GM04503 (cell line): ENCODE measurements at places on chromosomes 2 and 18.

DNA sequence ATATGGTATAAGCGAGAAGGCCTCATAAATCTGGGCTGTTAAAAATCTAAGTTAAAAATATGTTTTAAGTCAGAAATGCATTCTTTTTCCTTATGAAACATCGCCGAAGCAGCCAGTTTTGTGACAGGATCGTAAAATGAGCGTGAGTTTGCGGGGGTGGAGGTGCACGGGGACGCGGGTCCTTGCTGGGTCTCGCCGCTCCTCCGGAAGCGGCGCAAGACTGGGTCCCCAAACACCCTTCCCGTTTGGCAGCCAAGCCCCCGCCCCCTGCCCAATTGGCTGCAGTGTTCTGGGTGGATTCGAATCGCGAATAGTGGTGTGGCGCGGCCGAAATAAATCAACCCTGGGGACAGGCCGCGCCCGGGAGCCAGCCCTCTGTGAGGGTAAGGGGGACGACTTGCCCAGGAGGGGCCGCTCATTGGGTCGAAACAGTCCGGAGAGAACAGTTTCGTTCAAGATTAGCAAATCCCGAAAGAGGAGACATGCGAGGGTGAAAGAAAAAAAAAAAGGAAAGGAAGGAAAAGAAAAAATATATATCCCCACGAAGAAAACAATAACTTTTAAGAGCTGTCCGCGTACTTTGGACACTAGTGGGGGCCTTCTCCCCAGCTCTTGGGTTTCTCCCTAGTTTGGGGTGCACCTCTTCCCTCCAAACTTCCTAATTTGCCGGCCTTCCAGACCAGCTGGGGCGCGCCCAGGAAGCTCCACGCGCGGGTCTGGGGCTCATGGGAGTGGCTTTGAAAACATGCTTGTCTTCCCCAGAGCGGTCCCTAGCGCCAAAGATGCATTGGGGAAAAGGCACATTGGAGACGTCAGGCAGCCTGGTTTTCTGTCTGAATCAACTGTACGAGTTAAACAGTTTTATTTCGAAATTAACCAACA is 3.1 kb upstream of the GATA6 start:
- DNase-seq, result no peak

GRCh38 chr2:70510313-70510712 is 43.3 kb downstream of the TGFA start:
- no peak for DNase-seq

DNA sequence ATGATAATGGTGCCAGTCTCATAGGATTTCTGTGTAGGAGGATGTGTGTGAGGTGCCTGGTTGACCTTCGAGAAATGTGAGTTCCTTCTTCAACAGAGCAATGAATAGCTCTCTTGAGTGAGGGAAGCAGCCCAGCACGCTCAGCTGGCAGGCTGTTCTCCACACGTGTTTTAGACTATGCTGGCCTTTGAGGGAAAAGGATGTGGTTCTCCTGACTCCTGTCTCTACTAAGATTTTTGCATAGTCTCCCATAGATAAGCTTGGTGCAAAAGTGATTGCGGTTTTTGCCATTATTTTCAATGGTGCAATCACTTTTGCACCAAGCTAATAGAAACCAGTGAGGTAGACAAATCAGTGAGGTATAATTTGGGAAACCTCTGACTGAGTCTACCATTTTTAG is 284.1 kb downstream of the SLC4A3 start:
- no peak for DNase-seq

- no peak for DNase-seq
Observed at GRCh38 chr2:85524336-85524908, 14.5 kb upstream of the MAT2A start.

GRCh38 chr2:219739866-219740440 is 112.5 kb downstream of the SLC4A3 start:
- no peak for DNase-seq

- peak; percentile 85 for DNase-seq
Observed at GRCh38 chr2:201654616-201655384, 11.5 kb upstream of the TMEM237 start.

- no peak for DNase-seq
Observed at GRCh38 chr2:239951129-239951734, 73.9 kb downstream of the NDUFA10 start.

DNA sequence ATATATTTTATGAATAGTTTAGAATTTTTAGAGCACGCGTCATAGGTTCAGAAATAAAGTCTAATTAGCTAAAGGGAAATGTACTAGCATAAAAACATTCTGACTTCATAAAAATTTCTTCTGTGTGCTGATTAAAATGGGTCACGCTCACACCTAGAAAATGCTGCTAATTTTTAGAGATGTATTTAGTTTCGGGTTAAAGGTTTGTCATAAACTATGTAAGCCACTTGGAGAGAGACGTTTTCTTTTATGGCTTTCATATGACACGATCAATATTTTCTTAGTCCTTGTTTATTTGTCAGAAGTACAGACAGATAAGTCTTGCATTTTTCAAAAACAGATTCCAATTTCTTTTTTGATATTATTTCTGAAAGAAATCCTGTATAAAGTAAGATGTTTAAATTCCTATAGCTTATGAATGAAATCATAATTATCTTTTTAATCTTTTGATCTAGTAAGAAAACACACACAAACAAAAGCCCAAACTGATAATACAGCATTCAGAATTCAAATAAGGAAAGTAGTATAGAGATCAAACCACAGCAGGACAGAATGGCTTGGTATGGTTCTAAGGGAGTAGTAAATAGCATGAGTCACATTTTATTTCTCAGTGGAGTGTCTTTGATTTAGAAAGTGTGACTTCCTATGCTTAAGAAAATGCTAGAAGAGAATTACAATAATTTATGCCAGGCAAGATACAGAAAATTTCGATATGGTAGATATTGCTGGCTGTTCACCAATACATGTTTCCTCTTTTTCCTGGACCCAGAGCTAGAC is 236.6 kb downstream of the GPD2 start:
- no peak for DNase-seq

DNA sequence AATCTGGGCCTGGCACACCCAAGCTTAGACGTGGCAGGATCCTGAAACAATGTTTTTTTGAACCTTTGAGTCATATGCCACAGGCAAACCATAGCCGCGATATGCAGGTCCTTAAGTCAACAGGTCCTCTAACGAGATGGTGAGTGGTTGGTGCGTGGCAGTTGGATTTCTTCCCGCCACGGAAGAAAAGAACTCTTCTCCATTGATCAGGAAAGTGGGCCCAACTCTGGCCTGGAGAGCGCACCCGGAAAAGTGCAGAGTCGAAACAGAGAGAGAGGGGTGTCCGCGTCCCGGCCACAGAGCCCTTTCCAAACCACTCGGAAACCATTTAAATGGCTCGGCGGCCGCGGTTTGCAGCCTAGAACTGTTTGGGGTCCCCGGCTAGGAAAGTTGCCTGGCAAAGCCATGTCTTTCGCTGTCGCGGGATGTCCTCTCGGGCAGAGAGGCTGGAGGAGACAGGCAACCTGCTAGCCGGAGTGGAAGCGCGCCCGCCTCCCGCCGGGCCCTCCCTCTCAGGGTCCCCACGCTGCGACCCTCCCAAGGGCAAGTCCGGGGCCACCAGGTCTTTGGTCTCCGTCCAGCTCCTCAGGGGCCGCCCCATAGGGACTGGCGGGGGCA is 777 bp downstream of the GALNT3 start:
- DNase-seq, result no peak

DNA sequence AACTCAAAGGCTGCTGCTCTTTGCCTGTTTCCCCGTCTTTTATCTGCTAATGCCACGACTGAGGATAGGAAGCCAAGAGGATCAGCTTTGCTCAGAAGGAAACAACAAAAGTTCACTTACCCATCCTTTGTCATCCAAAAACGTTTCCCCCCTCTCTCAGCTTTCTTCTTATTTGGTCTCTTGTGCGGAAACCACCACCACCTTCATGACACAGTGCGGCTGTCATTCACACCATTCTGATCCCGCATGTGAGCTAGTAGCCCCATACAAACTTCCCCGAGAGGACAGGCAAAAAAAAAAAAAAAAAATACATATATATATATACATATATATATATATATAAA is 656 bp downstream of the LRRTM4 start:
- no peak for DNase-seq

- no peak for DNase-seq
Observed at GRCh38 chr2:240411261-240412160, 24.0 kb upstream of the GPC1 start.

- DNase-seq, result no peak
Observed at GRCh38 chr2:43065871-43066270, 160.5 kb downstream of the ZFP36L2 start.

DNA sequence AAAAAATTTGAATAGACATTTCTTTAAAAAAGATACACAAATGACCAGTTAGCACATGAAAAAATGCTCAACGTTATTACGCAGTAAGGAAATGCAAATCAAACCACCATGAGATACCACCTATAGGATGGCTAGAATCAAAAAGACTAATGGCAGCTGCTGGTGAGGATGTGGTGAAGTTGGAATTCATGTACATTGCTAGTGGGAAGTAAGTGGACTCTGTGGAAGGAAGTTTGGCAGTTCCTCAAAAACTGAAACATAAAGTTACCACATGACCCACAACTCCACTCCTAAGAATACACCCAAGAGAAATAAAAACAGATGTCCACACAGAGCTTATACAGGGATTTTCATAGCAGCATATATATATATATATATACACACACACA is 51.2 kb downstream of the MBP start:
- DNase-seq, result no peak

- no peak for DNase-seq
Observed at GRCh38 chr2:126644630-126645191, 11.2 kb upstream of the GYPC start.

DNA sequence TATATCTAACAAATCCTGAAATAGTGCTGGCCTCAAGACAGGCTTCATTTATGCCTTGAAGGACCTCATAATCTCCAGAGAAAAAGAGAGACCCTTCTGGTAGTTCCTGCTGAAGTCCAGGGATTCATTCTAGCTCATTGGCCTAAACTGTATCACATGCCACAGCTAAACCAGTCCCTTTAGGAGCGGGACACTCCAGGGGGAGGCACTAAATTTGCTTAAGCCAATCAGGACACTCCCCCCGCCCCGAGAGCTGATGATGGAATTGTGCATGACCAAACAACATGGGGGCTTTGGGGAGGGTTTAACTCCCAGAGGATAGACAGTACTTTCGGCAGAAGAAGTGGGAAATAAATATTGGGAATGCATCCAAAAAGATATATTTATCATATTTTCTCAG is 36.4 kb upstream of the CXCR4 start:
- no peak for DNase-seq

- no peak for DNase-seq
Observed at GRCh38 chr2:230582851-230583283, 129.8 kb upstream of the CAB39 start.

GRCh38 chr18:45891806-45892205 is 66.3 kb downstream of the SIGLEC15 start:
- DNase-seq, result no peak

DNA sequence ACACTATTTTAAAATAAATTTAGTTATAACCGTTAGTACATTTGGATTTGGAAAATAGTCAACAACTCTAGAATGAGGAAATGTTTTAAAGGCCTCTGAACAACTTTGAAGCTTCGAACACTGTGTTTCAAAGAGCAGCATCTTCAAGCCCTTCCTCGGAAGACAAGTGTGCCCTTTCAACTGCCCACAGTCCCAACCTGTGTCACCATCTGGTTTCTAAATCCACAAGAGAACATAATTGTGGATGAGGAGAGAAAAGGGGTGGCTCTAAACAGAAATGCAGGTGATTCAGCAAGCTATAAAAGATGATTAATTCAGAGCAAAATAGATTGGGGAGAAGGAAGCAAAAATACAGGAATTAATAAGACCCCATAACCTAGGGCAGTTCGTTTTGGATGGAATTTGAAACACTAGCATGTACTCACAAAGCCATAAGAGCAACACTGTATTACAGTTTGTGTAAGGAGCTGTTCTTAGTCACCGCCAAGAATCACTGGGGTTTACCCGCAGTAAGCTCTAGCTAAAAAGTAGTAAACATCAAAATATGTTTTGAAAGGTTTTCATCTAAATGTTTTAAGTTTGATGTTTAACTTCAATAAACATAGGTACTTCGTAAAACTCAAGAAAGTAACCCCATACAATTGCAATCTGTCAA is 160.7 kb downstream of the EIPR1 start:
- no peak for DNase-seq

DNA sequence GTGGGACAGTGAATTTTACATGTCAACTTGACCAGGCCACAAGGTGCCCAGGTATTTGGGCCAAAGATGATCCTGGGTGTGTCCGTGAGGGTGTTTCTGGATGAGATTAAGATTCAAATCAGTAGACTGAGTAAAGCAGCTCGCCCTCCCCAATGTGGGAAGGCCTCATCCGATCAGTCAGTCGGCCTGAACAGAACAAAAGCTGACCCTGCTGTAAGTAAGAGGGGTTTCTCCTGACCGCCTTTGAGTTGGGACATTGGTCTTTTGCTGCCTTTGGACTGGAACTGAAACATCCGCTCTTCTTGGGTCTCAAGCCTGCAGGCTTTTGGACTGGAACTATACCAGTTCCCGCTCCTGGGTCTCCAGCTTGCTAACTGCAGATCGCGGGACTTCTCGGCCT is 233.3 kb downstream of the KLHL29 start:
- DNase-seq, result no peak

DNA sequence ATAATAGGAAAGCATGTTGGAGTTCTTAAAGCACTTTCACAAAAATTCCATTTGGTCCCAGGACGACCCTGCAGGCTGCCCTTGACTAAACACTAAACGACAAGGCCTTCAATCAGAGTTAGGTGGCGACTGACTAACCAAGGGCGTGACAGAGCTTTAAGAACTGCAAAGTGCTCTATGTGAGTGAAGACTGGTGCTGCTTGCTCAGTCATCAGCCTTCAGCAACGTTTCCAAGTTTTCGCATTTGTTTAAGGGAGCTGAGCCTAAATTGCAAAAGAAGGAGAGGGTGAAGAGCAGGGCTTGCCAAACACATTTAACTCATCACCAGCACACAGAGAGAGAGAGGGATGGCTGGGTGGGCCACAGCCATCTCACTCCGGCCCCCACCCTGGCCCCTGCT is 204.7 kb upstream of the PID1 start:
- DNase-seq, result no peak

DNA sequence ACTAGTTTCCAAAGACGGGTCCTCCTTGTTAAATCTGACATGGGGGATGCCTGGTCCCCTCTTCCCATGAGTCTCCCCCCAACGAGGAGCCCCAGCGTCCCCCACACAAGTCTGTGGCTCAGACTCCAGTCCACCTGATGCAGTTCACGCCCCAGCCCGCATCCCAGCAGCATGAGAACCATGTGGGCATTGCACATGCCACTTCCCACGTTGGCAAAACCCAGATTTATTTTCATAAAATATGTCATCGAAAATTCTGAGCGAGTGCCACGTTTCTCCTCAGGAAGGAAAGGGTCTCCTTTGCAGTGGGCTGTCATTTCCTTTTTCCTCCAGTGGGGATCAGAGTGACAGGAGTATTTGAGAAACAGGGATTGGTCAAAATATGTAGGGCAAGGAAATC is 45.7 kb upstream of the TPO start:
- DNase-seq, result no peak
